ENCODE measurements at places on chromosomes 12 and 14.
A peak's percentile ranks its signal among the peaks of the same experiment; 100 is the strongest.

DNA sequence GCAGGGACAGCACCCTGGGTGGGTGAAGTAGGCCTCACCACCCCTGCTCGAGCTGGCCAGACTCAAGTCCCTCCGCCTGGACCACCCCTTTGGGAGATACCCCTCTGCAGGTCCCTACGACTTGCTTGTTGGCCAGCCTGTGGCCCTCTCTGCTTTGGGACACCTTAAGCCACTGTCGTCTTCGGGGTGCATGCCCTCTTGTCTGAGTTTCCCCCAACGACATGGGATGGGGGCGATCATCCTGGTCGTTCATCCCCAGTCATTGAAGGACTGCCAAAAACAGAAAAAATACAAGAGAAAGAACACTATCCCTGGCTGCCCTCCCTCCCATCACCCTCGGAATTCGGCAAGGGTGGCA, 151.1 kb downstream of the DPF3 start:
- no peak for DNase-seq

DNA sequence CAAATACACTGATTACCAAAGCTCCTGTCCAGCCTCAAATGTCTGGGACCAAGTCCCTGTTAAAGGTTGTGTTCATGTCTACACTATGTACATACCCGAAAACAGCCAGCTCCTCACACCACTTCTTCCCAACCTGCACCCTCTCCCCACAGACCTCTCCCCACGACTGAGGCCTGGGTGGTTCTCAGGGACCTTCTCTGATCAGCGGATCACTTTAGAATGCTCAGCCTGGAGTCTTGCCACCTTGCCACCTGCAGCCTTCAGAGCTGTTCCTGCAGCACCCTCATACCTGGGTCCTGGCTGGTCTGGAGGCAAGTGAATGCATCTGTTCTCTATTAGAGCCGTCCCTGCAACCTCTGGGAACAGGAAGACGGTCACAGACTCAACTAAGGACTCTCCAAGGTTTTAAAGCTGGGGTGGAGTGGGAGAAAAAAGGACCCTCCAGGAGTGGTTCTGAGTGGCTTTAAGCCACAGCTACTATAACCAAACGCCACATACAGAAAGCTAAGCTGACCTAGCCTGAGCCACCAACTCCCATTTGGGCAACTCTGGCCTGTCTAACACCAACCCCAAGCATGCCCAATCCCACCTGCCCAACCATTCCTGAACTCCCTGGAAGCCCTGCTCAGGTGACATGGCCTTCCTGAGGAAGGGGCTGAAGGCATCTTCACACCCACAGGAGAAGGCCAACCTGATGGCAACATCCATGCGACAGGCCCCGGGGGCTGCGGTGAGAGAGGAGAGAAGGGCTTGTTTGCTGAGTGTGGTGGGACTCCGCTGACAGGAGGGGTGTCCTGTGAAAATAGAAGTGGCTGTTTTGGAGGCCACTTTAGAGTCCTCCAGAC, 8.6 kb downstream of the KRT2 start:
- no peak for DNase-seq

DNA sequence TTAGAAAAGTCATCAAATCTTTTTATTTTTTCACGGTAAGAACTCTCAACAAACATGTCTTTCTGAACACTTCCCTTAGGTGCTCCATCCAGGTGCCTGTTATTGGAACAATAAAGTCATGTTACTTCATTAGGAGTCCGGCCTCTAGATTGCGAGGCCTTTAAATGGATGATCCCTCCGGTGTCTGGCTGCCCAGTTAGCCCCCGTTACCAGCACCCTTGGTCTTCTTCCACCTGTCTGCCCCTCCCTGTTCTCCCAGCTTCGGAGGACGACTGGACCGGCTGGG, 593 bp upstream of the PA2G4 start:
- no peak for DNase-seq

DNA sequence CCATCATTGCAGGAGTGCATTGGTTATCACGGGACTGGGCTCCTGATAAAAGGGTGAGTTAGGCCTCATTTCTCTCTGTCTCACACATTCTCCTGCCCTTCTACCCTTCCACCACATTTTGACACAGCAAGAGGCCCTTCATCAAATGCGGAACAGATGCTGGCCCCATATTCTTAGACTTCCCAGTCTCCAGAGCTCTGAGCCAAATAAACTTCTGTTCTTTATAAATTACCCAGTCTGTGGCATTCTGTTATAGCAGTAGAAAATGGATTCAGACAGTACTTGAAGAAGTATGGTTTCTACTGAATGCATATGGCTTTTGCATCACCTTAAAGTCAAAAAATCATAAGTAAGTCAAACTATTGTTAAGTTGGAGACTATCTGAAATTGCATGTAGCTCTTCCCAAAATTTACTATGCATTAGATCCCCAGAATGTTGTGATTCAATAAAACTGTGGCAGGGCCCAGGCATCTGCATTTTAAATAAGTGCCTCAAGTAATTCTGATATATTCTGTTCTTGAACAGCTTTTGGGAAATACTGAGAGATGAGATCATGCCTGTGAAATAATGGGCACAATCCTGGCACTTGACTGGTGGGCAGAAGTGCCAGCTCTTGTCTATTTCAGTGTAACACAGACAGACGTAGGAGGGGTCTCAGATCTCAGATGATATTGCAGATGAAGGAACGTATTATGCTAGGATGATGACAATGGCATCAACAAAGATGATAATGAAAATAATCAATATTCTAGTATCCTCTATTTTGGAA, 68.2 kb downstream of the E2F7 start:
- no peak for DNase-seq

GRCh38 chr12:3381059-3382047, 109.7 kb upstream of the PRMT8 start:
- no peak for DNase-seq

GRCh38 chr12:52004042-52004648, 2.6 kb upstream of the TAMALIN start:
- no peak for DNase-seq

GRCh38 chr12:130474599-130475269, 137.0 kb downstream of the PIWIL1 start:
- no peak for DNase-seq

DNA sequence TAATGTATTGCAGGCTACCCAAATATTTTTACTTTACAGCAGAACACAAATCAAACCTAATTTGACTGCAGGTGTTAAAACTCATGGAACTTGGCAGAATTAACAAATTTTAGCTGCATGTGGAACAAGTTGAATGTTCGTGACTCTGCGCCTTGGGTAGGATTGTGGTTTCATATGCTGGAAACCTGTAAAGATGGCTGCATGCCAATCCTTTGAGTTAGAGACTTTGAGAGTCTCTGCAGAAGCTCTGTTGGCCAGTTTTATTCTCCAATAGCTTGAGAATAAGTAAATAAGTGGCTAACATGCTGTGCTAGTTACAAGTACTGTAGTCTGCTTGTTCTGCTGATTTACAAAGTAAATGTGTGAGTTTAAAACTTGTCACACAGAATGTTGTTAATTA, 77.8 kb downstream of the PDE6H start:
- no peak for DNase-seq

- no peak for DNase-seq
Measured at GRCh38 chr12:79174626-79175025, 310.1 kb downstream of the SYT1 start.

DNA sequence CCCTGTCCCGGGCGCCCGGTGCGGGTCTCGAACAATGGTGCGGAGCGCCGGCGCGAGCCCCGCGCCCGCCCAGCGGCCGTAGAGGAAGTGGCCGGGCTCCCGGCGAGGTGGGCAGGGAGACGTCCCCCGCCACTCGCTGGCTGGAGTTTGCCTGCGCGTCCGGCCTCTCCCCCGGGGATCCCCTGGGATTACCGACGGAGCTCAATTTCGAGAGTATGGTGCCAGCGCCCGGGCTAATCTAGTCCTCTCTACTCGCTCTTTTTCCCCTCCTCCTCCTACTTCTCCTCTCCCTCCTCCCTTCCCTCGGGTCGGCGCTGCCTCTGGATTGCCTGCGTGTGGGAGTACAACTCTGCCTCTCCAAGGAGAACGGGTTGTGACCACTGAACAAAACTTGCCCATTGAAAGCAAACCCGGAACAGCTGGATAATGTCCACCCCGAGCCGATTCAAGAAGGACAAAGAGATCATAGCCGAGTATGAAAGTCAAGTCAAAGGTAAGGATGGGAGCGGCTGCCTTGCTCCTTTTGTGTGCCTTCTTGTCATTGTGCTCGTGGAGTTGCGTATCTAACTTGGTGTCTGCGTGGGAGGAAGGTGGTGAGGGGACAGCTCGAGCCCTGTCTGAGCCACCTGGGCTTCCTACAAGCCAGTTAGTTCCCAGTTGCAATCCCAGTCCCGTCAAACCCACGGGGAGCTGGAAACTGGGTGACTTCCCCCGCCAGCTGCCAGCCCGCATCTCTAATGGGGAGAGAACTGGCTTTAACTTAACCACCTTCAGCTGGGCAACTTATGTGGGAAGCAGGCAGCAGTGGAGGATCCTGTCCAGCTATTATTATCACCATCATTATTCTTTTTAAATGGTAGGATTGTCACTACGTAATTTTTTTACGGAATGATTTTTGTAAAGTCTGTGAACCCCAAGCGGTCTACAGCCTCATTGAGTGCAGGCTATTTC, at the start of gene SRGAP1:
Gene SRGAP1, plus strand, starts transcription at position 310 of the 951 bp plus-strand sequence. Its CDS starts 117 bp downstream, at position 427.
- no peak for DNase-seq

DNA sequence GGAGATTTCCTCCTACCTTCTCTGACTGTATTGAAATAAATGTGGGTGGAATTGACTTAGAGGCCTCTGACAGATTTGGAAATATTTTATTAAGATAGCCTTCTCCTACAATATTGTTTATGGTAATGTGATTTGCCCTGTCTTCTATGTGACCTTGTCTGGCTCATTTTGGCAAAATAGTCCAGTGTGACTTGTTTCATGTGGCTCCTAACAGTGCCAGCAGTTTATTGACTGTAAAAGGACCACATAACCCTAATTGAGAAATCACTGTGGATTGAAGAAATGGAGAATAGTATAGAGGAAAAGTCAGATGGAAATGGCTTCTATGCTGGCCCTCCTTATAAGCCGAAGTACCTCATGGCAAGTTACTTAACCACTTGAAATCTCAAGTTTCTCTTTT, 170.9 kb upstream of the PTPRQ start:
- DNase-seq: no peak

- DNase-seq: no peak
Measured at GRCh38 chr12:66296176-66296683, 6.1 kb upstream of the HELB start.

GRCh38 chr14:37082449-37082848, 90.0 kb downstream of the SLC25A21 start:
- DNase-seq: no peak

DNA sequence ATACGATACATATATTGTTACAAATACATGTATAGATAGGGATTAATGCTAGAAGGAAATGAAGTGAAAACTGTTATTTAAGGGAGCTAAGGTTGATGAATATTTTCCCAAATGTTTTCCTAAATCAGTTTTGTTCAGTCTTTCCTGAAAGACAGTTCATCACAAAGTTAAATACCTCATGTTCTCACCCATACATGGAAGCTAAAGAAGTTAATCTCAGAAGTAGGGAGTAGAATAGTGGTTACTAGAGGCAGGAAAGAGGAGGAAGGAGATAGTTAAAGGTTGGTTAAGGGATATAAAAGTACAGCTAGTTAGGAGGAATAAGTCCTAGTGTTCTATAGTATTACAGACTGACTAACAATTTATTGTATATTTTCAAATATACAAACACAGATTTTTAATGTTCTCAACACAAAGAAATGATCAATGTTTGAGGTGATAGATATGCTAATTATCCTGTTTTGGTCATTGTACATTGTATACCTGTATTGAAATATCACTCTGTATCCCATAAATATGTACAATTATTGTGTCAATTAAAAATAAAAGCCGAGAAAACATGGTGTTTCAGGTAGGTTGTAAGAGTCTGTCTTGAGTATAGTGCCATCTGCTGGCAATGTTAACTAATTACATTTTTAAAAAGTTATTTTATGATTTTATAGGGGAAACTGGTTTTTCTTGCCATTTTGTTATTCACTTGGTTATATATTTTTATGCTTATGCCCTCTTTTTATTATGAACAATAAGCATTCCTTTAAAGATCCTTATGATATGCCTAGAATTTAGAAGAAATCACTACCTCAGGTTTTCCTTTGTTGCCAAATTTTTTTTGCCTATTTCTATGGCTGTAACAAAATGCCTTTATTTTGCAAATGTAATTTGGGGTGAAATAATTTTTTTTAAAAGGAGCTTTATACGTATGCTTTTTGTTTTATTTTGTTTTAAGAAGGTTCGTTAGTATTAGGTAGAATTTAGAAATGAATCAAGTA, 26.9 kb downstream of the ZDHHC17 start:
- no peak for DNase-seq

- peak; percentile 4 for DNase-seq
Measured at GRCh38 chr12:117063162-117063911, 35.9 kb downstream of the TESC start.

GRCh38 chr14:82500222-82500621, 966.6 kb upstream of the SEL1L start:
- DNase-seq: no peak

DNA sequence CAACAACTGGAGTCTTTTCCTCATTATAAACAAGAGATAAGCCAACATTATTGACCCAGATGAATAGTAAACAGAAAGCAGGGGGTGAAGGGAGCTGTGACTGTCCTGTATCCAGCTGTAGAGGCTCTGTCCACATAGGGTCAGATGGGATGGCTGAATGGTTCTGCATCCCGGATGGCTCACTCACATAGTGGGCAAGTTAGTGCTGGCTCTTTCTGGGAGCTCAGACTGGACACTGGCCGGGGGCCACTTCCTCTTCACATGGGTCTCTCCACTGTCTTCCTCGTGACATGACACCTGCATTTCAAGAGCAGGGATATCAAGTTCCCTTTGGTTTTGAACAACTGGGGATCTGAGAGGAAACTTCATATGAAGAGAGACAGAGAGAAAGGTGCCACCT, 969.6 kb upstream of the TMEM132C start:
- no peak for DNase-seq

DNA sequence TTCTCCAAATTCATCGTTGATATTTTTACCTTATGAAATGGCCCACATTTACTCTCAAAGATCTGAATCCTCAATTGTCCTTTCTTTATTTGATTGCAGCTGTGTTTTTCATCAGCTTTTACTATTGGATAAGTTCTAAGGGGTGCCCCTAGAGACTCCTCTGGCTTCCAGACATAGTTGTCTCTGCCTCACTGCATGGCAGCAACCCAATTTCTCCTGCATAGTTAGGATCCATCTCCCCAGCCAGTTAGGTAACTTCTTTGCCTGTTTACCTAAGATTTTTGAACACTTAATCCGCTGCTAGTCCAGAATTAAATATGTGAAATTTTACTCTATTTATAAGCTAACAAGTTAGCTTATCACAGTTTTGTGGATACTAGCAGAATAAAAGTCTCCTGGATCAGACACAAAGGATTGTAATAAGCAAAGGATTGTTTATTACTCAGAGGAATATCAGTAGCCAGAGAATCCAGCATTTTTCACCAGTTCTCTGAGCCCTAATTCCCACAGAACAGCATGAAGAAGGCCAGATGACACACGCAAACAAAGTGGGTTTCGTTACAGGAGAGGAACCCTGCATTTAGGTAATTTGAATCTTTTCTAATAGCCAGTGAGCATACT, 101.1 kb downstream of the BBS10 start:
- no peak for DNase-seq

GRCh38 chr14:53516261-53516774, 363.2 kb upstream of the DDHD1 start:
- DNase-seq: no peak

- no peak for DNase-seq
Measured at GRCh38 chr12:7460375-7461259, 16.7 kb upstream of the CD163L1 start.

Measured in stimulated activated CD8-positive, alpha-beta memory T cell treated with anti-CD3 and anti-CD28 coated beads, Interleukin-4, amount 100 ng/mL, for 1 hour (primary cell).